ENCODE measurements at places on chromosomes 7 and 10.

DNA sequence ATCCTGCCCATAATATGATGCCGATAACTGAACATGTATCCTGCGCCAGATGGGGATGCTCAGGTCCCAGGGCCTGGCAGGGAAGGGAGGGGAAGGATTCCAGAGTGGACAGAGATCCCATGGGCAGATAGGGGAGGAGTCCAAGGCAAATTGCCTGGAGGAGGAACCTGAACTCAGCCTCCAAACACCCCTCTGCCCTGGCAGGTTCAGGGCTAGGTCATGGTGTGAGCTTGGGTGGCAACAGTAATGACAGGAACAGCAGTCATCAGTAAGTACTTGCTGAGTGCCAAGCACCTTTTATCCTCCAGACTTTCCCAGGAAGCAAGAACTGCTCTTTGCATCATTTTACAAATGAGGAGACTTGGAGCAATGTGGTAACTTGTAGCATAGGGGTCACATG, 3.8 kb upstream of the PALD1 start:
- no peak for DNase-seq

DNA sequence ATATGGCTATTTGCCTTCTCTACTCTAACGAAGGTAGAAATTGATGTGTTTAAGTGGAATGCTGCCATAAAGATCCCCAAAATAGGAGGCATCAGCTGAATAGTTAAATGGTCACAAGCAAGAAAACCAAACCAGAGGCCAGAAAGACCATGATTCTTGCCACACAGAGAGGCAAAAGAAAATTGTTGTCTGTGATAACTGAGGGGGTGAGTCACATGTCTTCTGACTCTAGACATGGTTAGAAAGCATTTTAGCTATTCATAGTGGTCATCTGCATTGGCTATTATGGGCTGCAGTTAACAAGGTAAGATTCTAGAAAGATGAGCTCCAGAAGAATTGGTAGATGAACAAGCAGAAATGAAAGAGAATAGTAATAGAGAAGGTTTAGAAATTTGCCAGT, 361.4 kb upstream of the NPSR1 start:
- DNase-seq, result no peak

- no peak for DNase-seq
Measured at GRCh38 chr7:121267612-121268011, 61.2 kb upstream of the WNT16 start.

- no peak for DNase-seq
Measured at GRCh38 chr10:95504246-95504691, 56.9 kb downstream of the SORBS1 start.

Measured in brain pericyte (primary cell).